ENCODE measurements at places on chromosomes 1 and 21.

DNA sequence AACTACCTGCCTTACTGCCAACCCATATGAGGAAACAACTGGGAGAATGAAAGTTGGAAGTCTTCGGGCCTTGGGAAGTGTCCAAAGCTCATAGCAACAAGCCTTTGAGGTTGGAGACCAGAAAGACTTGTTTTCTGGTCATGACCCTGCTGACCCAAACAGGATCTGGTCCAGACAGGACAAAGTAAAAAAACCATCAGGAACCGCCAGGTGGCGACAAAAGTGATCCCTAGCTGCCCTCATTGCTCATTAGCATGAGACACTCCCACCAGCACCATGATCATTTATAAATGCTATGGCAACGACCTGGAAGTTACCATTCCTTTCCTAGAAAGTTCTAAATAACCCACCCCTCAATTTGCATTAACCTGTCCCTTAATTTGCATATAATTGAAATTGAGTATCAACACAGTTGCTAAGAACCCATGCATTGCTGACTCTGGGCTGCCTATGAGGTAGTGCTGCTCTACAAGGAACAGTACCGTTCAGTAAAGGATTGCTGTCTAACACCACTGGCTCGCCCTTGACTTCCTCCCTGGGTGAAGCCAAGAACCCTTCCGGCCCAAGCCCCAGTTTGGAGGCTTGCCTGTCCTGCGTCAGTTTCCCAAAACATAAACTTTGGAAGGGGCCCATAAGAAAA, 89.0 kb downstream of the URB2 start:
- DNase-seq = peak; percentile 65

DNA sequence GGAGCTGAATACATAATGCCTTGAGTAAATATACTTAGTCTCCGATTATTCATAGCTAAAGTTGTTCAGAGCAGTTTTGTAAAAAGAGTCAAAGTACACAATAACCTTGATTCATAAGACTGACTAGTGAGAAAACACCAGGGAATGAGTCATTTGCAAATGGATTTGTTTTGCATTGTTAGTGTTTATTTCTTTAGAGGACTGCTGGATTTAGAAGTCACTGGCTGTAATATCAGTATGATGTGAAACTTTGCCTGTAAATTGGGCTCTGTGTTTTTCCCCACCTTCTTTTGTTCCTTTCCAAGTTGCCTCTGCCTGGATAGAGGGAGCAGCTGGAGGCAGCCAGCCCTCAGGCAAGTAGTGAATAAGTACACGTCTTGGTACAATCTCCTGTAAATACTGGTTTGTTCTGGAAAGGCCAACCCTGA, 474.7 kb downstream of the NUF2 start:
- DNase-seq = no peak

GRCh38 chr1:229862017-229862774, 204.8 kb upstream of the GALNT2 start:
- no peak for DNase-seq

GRCh38 chr1:217228689-217229088, 402.2 kb downstream of the GPATCH2 start:
- DNase-seq = no peak

GRCh38 chr1:227318853-227319607, 738 bp upstream of the CDC42BPA start:
- peak; percentile 46 for DNase-seq

DNA sequence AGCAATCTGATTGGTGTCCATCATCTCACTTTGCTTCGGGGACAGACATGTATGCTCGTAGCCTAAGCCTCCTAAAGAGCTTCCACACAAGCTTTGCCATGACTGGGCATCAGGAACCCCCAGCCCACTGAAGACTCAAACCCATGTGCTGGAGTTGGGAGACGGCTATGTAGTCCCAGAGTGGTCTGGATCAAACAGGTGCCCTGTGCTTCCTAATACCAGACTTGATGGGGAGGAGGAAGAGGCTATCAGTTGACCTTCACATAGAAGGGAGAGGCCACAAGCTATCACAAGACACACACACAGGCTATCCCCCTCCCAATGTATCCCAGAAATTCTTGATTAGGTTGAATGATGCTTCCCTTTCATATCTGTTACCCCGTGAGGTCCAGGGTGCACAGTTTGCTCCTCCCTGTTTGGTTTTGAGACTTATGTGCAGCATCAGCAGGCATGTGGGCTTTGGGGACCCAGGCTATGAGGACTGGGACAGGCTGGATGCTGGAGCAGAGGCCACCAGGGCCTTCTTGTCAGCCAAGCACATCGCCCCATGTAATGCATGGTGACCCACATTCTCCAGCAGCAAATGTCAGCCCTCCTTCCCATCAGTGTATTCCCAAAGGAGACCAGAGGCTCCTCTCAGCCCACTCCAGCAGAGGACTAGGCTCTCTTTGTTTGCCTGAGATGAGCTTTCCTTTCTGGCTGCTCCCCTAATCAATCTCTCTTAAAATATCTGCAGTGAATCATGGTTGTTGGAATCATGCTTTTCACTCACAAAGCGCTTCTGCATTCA, 159.8 kb downstream of the GRIK3 start:
- no peak for DNase-seq
